ENCODE measurements at places on chromosomes 3 and 15. TPM values are rescaled to one million over a fixed set of nuclear protein-coding genes. Genes with fewer than 3 reads are reported as not detected.

DNA sequence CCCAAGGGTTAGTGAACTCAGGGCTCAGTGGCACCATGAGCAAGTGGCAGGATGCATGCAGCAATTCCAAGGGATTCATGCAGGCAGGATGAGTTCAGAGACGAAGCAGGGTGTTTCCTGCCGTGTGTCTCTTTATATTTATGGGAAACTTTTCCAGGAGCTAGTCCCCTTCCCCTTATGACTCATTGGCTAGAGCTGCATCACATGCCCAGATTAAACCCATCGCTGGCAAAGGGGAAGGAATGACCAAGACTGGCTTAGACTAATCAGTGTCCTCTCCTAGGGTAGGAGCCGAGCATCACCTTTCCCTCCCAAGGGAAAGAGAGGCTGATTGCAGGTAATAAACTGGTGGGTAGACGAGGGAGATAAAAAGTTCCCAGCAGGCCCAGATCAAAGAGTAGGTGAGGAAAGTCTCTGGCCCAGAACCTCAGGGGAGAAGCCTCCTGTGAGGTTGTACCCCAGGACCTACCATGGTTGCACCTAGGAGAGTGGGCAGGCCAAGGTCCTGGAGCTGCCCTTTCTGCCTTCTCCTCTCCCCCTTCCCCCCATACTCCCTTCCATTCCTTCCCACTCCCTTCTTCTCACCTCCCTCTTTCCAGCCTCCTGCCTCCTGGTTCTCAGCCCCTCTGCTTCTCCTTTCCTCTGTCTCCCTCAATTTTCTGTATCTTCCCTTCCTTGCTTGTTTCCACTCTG is 67.8 kb upstream of the ITGA11 start:
- no peak for DNase-seq

DNA sequence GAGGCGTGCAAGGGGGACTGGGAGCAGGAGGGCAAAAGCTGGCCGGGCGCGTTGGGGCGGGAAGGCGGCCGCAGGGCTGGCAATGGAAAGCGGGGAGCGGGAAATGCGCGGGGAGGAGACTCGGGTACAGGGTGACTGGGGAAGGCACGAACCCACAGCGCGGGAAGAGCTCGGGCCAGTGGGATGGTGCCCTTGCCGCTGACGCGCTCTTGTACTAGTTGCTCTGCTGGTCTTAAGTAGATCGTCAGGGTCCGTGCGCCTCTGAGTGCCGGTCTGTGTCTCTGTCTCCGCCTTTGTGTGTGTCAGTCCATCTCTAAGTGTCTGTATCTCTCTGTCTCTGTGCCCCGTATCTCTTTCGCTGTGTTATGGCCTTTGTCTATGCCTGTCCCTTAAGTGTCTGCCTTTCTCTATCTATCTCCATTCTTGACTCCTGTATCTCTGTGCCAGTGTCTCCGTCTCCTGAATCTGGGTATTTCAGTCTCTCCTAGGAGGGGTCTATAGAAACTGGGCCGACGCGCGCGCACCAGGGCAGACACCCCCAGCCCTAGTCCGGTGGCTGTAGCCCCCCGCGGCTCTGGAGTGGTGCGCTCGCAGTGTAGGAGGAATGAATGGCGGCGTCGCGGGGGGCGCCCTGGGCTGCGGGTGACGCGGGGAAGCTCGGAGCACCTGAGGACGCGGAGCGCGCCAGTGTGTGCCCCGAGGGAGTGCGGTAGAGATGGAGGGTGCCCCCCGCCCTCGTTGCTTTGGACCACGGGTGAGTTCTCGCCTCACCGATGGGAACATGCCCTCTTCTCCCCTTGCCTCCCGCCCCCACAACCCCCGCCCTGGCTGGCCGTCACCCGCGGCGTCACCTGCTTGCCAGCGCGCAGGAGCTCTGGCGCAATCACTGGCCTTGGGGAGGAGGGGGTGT is 756 bp upstream of the CAMK2N2 start:
- DNase-seq, result no peak

- no peak for DNase-seq
These were observed 307.6 kb downstream of the ZBTB20 start for GRCh38 chr3:114839476-114839875.

Gene GXYLT2
- total RNA-seq, result 0.79 TPM

Gene TMEM212
- total RNA-seq, result not detected

Gene OIP5
- 0.38 TPM for total RNA-seq

All from bronchial epithelial cell (primary cell).